ENCODE measurements at places on chromosomes 5 and 9.

DNA sequence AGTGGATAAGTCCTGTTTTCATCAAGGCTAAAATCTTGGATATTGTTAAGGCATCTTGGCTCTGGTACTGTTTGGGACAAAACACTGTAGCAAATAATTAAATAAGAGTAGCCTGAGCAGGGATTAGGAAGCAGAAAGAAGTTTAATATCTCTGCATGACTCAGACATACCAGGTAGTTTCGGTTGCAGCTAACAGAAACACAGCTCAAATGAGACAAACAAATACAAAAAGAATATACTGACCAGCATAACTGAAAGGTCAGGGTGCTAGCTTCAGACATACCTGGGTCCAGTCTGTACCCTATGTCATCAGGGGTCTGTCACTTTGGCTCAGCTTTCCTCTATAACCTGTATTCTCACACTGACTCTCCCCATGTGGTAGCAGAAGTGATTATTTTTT lies 156.4 kb upstream of the MAP3K1 start:
- no peak for DNase-seq

GRCh38 chr5:6886866-6887265 lies 173.6 kb downstream of the TENT4A start:
- no peak for DNase-seq

GRCh38 chr5:19676895-19677294 lies 311.1 kb downstream of the CDH18 start:
- no peak for DNase-seq

DNA sequence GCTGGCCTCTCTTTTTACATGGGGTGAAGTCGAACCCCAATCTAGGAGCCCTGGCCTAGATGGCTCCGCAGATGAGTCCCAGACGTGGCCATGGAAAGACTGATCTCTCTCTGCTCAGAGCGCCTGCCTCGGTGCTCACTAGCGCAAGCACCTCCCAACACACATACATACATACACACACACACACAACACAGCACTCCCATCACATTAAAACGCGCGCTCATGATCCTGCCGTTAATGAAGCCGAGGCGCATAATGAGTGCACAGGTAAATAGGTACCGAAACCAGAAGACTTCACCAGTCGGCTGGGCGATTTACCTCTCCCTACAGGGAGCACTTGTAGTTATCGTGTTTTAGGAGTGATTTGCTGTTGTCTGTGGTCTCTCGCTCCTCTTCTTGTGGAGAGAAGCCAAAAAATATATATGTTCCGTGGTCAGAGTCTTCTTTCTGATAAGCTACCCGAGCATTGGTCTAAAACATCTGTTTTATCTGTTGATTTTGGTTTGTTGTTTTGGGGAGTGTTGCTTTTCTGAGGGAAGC lies 207.7 kb downstream of the MEF2C start:
- DNase-seq, result no peak

GRCh38 chr5:1723476-1723875 lies 76.2 kb downstream of the MRPL36 start:
- no peak for DNase-seq

GRCh38 chr5:79859588-79859987 lies 131.5 kb downstream of the MTX3 start:
- DNase-seq, result no peak

DNA sequence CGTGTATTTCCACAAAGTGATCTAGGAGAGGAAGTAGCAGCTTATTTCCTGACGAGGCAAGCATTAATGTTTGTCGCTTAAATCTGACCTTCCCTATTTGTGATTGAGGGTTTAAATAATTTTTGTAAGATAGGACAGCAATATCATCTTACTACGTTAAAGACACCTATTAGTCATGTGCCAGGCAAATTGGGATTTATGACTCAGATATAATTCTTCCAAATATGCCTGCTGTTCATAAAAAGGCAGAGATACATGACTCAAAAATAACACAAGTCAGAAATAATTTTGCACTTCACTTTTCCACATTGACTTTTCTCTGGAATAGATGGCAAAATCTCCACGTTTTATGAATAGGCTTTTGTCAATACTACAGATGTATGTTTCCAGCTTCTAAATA lies 43.0 kb upstream of the CDH12 start:
- no peak for DNase-seq

GRCh38 chr5:171865471-171865870 lies 79.9 kb downstream of the SMIM23 start:
- DNase-seq, result no peak

- DNase-seq, result no peak
These were observed 1.6 kb downstream of the CEMIP2 start for GRCh38 chr9:71766663-71767062.

DNA sequence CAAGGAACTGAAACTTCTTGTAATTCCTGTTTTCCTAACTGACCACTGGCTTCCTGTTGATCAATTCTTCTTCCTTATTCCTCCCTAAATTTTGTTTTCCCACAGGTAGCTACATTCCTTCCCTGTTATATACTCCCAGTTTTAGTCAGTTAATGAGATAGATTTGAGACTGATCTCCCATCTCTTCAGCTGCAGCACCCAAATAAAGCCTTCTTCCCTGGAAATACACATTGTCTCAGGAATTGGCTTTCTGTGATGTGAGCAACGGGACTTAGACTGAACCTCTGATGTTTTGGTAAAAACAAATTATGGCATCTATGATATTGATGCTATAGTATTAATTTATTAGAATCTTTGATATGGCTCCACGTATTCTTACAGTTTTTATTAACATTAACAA lies 617.3 kb upstream of the ST8SIA4 start:
- no peak for DNase-seq

DNA sequence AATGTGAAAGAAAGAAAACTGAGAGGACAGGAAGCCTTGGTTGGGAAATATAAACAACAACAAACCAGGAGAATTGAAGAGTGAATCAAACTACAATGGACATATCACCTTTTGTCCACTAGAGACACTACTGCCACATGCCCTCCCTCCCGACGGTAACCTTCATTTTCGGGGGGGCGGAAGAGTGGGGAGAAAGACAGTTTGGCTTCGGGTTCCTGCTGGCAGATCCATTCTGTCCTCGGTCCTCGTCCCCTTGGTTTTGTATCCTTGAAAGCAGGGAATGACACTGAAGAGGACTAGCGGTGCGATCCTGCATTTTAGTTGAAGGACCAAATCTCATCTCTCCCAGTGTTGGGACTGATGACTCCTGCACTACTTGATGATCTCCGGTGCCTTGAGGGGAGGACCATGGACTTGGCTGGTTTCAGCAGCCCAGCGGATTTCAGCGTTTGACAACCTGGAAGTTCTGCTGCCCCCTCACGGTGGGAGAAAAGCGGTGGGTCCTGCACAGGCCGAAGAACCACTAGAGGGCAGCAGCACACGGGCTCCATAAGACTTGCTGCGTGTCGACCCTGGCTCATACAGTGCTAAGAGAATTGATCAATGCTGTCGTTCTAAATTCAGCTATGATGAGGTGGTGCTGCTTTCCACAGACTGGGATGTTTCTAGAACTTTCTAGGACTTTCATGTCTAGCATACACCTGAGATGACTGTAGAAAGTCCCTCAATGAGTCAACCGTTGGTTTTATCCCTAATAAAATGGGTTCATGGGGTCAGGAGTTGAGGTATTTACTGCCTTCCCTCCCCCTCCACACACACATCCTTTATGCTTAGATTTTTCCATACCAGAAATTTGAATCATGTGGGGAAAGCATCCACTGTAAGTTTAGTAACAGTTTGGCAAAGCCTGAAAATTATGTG lies 15.1 kb upstream of the ZNF131 start:
- DNase-seq, result peak; percentile 93

- no peak for DNase-seq
These were observed 48.9 kb downstream of the AUH start for GRCh38 chr9:91312717-91313325.
